ENCODE measurements at places on chromosomes 5 and 9.

DNA sequence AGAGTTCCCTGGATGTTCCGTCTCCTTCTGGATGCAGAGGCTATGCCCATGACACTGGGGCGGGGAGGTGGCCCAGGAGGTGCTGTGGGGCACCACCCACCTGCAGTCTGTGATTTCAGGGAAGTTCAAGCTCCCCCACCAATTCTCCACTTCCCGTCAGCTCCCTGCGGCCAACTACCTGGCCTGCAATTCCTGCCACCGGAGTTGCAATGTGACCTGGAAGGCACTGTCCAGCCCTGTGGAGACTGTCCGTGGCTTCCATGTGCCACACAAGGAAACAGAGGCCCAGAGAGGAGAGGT lies 16.6 kb downstream of the GFI1B start:
- no peak for DNase-seq

DNA sequence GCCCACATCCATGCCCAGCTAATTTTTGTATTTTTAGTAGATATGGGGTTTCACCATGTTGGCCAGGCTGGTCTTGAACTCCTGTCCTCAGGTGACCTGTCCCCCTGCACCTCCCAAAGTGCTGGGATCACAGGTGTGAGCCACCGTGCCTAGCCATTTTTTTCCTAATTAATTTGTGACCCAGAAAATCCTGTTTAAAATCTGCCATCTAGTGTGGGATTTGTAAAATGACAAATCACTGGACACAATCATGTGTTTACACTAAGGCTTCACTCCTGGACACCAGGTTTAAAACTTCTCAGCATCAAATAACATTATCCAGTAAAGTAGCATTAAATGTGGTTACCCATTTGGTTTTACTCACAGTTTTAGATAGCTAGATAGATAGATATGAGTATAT lies 18.6 kb upstream of the KDM4C start:
- no peak for DNase-seq

DNA sequence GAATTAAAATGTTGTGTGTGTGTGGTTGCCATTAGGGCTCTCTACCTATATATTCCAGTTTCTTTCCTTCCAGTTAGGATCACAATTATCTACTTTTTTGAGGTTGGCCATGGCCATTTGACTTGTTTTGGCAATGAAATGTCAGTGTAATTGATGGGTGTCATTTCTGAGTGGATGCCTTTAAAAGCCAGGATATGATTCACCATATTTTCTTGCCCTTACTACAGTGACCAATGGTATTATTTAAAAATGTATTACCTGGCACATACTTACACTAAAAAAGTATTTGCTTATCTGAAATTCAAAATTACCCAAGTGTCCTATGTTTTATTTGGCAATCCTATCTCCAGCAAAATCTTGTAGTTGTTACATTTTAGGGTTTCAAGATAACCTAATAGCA lies 258.7 kb upstream of the ACTBL2 start:
- no peak for DNase-seq

DNA sequence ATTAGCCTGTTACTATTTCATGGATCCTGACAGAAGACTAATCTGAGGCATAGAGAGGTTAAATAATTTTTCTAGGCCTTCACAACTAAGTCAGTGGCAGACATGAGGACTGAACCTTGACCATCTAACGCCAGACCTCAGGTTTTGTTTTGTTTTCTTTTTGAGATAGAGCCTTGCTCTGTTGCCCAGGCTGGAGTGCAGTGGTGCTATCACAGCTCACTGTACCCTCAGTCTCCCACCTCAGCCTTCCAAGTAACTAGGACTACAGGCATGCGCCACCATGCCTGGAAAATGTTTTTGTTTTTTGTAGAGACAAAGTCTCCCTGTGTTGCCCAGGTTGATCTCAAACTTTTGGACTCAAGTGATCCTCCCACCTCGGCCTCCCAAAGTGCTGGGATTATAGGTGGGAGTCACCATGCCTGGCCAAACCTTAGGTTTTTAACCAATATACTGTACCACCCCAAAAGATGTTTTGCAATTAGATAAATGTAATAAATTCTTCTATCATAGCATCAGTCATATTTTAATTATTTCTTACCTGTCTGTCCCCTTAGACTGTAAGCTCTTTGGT lies 35.4 kb downstream of the ERCC6L2 start:
- no peak for DNase-seq

GRCh38 chr9:97311798-97312500 lies 4.5 kb downstream of the CCDC180 start:
- DNase-seq, result no peak

DNA sequence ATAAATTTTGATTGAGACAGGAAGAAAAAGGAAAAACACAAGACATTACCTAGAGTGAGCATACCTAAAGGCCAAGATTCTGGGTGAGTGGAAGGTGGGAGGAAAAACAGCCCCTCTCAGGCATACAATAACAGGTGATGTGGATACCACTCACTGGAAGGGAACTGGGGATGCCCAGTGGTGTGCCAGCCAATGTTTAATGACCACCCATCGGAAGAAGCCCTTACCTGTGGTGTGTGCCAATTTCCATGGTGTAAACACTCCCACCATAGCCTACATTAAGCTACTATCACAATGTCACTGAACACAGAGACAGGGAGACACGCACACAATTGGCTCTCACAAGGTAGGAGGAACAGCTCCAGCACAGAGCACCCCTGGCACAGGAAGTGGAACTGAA lies 63.5 kb downstream of the SEMA5A start:
- no peak for DNase-seq

GRCh38 chr5:124451721-124452383 lies 294.6 kb downstream of the ZNF608 start:
- no peak for DNase-seq

- DNase-seq, result no peak
Observed at GRCh38 chr5:139404484-139404840, 573 bp upstream of the SPATA24 start.

DNA sequence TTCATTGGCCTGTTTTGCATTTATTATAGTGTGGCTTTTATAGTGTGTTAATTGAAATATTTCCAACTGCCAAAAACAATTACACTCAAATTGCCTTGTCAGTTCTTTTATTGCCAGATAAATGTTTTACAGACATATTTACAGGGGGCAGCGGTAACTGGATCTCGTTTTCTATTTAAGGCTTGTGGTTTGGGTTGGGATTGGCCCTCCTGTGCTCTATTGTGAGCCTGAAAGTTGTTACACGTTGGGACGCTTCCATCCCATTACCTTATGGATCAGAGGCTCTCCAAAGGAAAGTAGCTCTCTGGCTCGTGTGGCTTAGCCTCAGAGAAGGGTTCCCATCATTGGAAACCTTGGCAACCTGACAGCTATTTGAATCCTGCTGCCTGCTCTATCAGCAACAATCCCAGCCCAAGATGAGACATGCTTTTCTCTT lies 20.8 kb downstream of the DNAI1 start:
- DNase-seq, result no peak

- DNase-seq, result no peak
Observed at GRCh38 chr5:148915224-148915817, 88.9 kb downstream of the ADRB2 start.

GRCh38 chr9:85730916-85731630 lies 10.7 kb downstream of the AGTPBP1 start:
- no peak for DNase-seq

GRCh38 chr9:120443489-120443888 lies 136.5 kb downstream of the CDK5RAP2 start:
- no peak for DNase-seq

DNA sequence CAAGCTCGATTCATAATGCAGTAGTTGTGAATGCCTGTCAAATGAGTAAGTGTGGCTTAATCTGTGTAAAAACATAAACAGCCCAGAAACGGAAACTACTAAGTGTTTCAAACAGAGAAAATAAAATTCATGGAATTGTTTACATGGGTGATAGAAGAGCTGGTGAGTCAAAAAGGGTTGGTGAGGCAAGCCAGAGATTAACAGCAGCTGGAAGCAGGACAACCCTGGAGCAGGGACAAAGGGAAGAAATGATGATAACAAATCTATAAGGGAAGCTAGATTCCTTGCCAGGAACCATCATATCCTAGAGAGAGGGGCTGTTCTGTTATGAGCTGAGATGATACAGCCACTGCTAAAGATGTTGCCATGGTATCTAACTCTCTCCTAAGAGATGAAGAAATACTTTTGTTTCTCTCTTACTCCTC lies 18.0 kb upstream of the PRR16 start:
- DNase-seq, result peak; percentile 88

- DNase-seq, result no peak
Observed at GRCh38 chr5:110899566-110900412, 161.0 kb downstream of the SLC25A46 start.
